ENCODE measurements at places on chromosomes 3 and 15. TPM values are rescaled to one million over a fixed set of nuclear protein-coding genes. Genes with fewer than 3 reads are reported as not detected.

GRCh38 chr15:99755692-99756409, 22.6 kb upstream of the LYSMD4 start:
- no peaks in the 10 kb centered on the region for H3K27me3 ChIP-seq
- DNase-seq: peak; percentile 92
- no peaks in the 10 kb centered on the region for H3K4me1 ChIP-seq
- H3K27ac ChIP-seq: no peak overlapping the region

GRCh38 chr3:113092746-113093145, 102.0 kb downstream of the GTPBP8 start:
- no peak overlapping the region for H3K27ac ChIP-seq
- no peak for DNase-seq
- H3K4me3 ChIP-seq: no peak overlapping the region
- H3K27me3 ChIP-seq: peaks cover 15% of the 10 kb centered on the region

Gene ANKRD63
- not detected for total RNA-seq

GRCh38 chr3:128824132-128824850, 55.1 kb upstream of the ACAD9 start:
- no peak for DNase-seq
- no peaks in the 10 kb centered on the region for H3K27me3 ChIP-seq
- H3K4me1 ChIP-seq: no peaks in the 10 kb centered on the region
- H3K36me3 ChIP-seq: peaks cover 2% of the 10 kb centered on the region

All from osteoblast (primary cell).